Inflammatory macrophage treated with lipopolysaccharide for 4 hours (primary cell): ENCODE measurements at places on chromosomes 5 and 9.

GRCh38 chr9:106862110-106862820, 701 bp upstream of the ZNF462 start:
- DNase-seq: no peak

- DNase-seq: no peak
These were observed 34.4 kb upstream of the RNU6ATAC start for GRCh38 chr9:134198791-134199190.

- DNase-seq: no peak
These were observed 48.2 kb downstream of the HMHB1 start for GRCh38 chr5:143860211-143860610.

GRCh38 chr9:8244505-8245092, 445.0 kb upstream of the DMAC1 start:
- no peak for DNase-seq

- no peak for DNase-seq
These were observed 60.2 kb upstream of the SLC2A8 start for GRCh38 chr9:127336506-127337352.

DNA sequence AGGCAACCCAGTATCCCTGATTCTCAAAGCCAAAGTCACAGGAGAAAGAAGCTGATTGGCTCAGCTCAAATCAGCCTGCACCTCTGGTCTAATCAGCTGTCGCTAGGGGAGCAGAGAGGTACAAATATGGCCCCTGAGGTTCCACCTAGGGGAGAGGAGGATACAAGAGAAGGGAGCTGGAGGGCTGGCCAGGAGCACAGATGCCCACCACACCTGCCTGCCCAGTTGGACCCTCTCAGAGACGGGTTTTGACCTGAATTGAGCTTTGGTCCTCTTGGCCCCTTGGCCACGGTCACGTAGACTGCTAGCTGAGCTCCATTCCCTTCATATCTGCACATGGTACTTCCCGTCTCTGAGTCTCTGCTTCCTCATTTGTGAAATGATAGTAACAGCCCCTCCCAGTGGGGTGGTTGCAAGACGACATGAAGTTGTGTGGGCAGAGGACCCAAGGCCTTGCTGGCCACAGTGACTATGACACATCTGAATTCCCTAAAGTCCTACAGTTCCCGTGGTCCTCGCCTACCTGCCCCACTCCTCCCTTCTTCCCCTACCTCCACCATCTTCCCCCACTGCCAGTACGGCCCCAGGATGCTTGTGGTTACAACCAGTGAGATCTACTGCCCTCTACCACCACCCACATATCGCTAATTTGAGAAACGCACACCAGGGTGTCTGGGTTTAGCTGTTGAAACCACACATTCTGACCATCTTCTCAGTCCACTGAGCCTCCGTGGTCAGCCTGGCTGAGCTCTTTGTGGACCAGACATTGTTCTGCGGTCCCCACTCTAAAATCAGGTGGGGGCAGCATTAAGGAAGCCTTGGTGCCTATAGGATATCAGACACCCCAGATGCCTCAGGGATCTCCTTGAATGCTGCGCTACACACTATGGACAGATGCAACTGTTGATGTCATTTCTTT, 60.3 kb upstream of the NEK6 start:
- peak; percentile 98 for DNase-seq

- no peak for DNase-seq
These were observed 885 bp downstream of the MPDZ start for GRCh38 chr9:13278368-13279246.

DNA sequence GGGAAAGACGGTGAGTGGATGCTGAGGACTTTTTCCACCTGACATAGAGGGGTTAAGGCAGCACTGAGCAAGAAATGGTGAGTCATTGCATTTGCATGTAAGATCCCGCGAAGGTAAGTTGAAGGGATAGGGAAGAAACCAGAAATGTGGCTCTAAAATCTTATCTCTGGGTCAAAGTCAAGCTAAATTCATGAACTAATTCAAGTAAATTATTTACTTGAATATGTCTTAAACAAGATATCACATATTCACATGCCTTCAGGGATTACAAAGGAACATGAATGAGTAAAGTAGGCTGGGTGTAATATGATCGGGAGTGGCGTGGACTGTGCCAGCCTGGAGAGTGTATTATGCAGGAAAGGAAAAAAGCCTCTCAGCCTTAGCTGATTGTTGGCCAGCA, 74.4 kb upstream of the EQTN start:
- no peak for DNase-seq

DNA sequence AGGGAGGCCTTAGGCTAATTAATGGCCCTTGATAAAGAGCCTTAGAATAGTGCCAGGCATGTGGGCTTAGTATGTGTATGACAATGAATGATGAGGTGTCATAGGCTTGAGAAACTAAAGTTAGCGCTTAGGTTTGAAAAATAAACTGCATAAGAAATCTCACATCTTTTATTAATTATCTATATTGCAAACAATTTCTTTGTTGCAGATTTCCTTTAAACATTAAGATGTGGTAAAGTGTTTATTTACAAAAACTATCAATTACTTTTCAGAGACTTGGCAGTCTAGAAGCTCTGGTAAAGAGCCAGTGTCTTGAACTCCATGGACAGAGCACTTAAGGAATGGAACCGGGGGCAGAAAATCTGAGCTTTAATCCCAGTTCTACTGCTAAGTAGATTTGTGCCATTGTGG, 23.1 kb downstream of the MAP1B start:
- no peak for DNase-seq

- DNase-seq: no peak
These were observed 1.1 kb downstream of the MAMDC2 start for GRCh38 chr9:70044490-70045307.

DNA sequence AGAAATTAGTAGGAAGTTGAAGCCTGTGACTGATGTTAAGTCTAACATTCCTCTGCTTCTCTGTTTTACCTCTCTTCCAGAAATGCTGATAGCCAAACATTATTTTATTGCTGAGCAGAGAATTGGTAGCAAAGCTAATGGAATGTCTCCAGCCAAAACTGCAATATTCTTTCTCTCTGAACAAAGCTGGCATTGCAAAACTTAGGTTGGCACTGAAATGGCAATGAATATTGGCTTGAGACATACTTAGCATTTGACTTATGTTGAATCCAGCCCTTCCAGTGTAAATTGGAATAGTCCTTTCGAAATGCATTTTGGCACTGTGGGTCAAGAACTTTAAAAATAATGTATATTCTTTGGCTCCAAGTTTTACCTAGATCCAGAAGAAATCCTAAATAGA, 21.1 kb downstream of the FAF2 start:
- no peak for DNase-seq

DNA sequence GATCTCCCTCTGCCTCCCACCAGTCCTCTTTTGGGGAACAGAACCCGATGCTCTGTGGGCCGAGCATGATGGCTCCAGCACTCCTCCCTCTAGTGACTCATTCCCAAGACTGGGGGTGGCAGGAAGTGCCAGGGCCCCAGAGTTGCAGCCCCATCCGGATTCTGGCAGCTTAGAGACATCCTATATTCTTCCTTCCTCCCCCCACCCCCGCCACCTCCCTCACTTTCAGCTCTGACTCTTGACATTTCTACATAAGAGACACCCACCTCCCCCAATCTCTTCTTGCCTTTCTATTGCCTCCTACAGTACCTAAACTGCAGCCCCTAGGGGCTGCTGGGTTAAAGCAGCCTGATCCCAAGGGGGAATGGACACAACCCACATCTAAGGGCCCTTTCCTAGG, 47.1 kb upstream of the MATR3 start:
- DNase-seq: peak; percentile 92

DNA sequence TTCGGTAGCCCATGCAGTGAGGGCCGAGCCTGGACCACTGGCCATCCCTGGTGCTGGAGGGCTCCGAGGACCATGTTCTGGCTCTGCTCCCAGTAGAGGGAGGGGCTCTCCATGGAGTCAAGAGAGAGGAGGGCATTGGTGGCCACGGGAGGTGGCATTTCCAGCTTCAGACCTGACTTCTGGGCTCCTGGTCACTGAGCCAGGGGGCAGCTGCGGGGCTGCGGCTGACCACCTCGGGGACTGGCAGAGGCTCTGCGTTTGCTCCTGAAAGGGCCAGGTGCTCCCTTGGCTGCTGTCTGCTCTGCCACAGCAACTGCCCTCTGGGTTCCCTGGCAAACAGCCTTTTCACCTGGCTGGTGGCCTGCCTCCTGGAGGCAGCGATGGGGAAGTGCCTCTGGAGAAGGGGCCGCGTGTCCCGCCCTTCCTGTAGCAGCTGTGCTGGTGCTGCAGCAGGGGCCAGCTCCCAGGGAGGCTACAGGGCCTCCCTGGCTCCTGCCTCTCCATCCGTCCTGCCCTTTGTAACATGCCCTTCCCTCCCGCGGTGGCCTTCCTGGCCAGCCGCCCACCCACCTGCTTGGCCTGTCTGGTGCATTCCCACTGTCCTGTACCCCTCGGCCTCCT, 144.6 kb downstream of the CACNA1B start:
- no peak for DNase-seq

DNA sequence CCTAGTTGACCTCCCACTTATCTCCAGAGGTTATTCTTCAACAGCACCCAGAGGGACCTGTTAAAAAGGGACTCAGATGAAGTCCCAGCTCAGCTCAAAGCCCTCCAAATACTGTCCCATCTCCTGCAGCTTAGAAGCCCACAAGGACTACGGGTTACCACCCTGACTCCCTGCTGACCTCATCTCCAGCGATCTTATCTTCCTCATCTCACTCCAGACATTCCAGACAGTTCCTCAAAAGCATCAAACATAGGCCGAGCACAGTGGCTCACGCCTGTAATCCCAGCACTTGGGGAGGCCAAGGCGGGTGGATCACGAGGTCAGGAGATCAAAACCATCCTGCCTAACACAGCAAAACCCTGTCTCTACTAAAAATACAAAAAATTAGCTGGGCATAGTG, 263.8 kb upstream of the TLE4 start:
- no peak for DNase-seq

DNA sequence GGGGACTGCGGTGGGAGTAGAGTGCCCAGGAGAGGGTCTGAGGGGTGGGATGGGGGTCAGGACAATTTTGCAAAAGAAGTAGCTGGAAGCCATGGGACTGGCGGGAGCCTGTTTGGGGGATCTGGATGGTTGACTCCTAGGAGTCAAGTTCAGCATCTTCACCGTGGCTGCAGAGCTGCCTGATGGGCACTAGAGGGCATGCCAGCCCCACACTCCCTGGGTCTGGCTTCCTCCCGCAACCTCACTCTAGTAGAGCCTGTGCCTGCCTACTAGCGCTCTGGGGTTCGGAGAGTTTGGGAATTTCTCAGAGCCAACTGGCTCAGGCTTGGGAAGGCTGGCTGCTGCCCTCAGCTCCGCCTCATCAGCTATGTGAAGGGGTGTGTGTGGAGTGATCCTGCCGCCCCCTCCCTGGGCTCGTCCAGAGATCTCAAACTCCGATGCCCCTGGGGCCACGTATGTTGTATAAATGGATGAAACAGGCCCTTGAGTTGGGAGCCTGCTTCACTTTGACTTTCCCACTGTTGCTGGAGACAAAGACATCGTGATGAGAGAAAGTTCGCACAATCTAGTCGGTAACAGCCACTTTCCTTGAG, 10.8 kb downstream of the TSPAN17 start:
- DNase-seq: peak; percentile 65

- no peak for DNase-seq
These were observed 162.7 kb downstream of the PAPPA start for GRCh38 chr9:116316246-116316645.

DNA sequence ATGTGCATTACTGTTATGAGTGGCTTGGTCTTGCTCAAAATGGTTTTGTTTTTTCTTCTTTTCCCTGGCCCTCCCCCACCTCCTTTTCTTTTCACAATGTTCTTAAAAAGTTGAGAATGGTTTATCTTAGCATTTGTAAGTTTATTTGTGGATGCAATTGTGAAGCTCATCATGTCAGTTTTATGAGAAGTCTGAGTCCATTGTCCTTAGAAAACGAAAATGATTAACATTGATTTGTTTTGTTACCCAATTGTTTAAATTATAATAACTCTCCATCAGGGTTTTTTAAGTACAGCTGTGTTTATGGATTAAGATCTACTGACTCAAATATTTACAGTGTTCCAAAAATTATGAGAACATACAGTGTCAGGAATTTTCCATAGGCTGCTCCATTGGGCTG, 511.3 kb upstream of the PAPPA start:
- no peak for DNase-seq

GRCh38 chr9:37085233-37085632, 35.1 kb upstream of the ZCCHC7 start:
- DNase-seq: no peak

DNA sequence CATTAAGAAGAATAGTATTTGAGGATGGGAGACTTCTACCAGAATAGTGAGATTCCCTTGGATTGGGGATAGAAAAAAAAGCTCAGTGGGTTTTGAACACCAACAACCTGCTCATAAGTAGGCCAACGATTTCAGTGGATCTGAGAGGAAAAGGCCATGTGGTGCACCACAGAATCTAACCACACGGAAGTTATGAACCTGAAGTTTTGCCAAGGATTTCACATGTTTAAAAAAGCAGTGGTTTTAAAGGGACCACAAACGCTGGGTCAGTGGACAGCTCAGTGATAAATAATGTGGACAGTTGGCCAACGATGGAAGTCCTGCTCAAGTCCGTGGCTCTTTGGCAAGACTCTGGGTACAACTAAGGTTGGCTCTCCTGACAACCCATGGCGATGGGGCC, 107.2 kb upstream of the TXNDC8 start:
- no peak for DNase-seq

DNA sequence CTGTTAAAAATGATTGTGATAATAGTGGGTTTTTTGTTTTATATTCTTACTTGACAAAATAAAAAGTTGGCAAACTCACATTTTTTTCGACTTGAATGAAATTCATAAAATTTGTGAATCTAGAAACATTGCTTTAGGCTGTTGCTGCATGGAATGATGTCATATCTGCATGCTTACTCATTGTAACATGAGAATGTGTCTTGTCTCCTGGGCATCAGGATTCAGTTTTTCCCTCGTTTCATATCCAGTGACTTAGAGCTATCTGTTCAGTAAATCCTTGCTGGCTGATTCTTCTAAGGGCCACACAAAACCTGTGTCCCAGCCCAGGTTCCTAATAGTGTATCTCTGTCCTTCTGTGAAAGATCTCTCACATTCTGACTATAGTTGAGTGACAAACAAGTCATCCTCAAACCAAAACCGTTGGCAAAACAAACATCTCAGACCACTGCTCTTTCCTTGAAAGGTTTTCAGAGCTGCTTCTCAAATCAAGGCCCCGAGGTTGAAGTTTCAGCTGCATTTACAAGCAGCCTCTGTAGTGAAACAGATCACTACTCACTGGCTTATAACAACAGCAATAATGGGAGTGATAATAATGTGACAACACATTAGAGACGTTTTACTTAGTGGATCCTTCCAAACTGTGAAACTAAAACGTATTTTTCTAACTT, 95.0 kb downstream of the NPR3 start:
- peak; percentile 2 for DNase-seq

GRCh38 chr5:208449-209114, 9.4 kb downstream of the CCDC127 start:
- DNase-seq: no peak

GRCh38 chr9:94741866-94742265, 15.4 kb downstream of the AOPEP start:
- no peak for DNase-seq
